ENCODE measurements at places on chromosomes 3 and 15.

DNA sequence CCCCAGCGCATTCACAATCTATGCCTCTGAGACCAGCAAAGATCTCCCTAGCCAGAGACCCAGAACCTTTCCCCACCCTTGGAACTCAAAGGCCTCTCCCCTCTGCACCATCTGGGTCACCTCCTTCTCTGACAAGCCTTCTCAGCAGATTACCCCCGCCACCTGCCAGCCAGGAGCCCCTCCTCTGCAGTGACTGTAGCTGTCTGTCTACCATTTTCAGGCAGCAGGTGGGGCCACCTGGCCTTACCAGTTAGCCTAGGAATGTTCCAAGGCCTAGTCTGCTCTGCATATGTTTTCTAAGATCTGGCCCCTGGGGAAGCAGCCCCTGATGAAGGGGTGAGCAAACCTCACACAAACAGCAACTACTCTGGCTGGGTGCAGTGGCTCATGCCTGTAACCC lies 2.4 kb downstream of the MYLK start:
- no peak for DNase-seq

- DNase-seq, result no peak
These were observed 293.0 kb upstream of the ATP11B start for GRCh38 chr3:182500289-182500688.

DNA sequence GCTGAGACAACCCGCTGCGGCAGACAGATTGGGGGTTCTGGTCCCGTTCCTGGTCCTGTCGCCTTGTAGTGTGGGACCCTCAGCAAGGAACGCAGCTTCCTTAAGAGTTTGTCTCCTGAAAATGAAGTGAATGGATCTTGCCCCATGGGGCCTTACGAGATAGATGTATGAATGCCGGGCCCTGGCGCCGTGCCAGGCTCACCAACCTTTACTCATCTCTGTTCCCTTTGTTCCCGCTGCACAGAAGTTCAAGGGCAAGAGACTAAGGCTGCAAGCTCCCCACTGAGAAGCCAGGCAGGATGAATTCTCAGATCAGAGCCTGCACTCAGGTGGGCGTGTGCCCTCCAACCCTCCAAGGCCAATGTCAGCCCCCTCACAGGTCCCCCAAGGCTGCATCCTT lies 162.7 kb upstream of the IQSEC1 start:
- DNase-seq, result no peak

DNA sequence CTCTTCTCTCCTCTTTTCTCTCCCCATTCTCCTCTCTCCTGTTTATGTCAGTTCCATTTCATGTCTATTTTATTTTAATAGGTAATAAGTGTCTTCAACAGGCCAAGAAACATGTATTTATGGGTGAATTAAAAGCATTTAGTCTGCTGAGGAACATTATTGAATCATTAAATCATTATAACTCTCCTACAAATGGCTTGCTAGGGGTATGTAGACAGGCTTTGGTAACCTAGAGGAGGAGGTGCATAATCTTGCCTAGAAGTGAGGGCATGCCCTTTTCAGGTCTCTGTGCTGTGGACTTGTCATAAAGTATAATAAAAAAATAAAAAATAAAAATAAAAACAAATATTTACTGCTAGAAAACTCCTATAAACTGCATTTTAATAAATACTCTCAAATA lies 88.9 kb upstream of the SNTN start:
- DNase-seq, result no peak

GRCh38 chr15:74788042-74788682 lies 6.3 kb downstream of the CSK start:
- DNase-seq, result no peak

- no peak for DNase-seq
These were observed 340.5 kb upstream of the SATB1 start for GRCh38 chr3:18765662-18766061.

- no peak for DNase-seq
These were observed 145.3 kb upstream of the ROPN1 start for GRCh38 chr3:124137216-124137615.

- DNase-seq, result no peak
These were observed 80.4 kb upstream of the TMEM158 start for GRCh38 chr3:45306406-45307008.

Data from stimulated activated naive CD4-positive, alpha-beta T cell (primary cell).